ENCODE measurements at places on chromosomes 7 and 10.
A peak's percentile ranks its signal among the peaks of the same experiment; 100 is the strongest.

- H3K36me3 ChIP-seq, result no peaks in the 10 kb centered on the region
- no peaks in the 10 kb centered on the region for H3K27me3 ChIP-seq
- no peaks in the 10 kb centered on the region for H3K4me1 ChIP-seq
Measured at GRCh38 chr10:130459011-130459410, 322.8 kb downstream of the GLRX3 start.

- no peaks in the 10 kb centered on the region for H3K27me3 ChIP-seq
- no peak overlapping the region for H3K4me3 ChIP-seq
- no peak overlapping the region for H3K27ac ChIP-seq
- DNase-seq, result no peak
- H3K4me1 ChIP-seq, result no peaks in the 10 kb centered on the region
Measured at GRCh38 chr10:90412582-90412981, 445.3 kb downstream of the HTR7 start.

GRCh38 chr10:77877441-77878344, 48.9 kb downstream of the DLG5 start:
- no peaks in the 10 kb centered on the region for H3K36me3 ChIP-seq
- H3K4me3 ChIP-seq, result no peak overlapping the region
- DNase-seq, result peak; percentile 40
- peaks cover 9% of the 10 kb centered on the region for H3K27me3 ChIP-seq
- H3K27ac ChIP-seq, result no peak overlapping the region

GRCh38 chr7:135718219-135718618, 9.8 kb downstream of the SLC13A4 start:
- no peaks in the 10 kb centered on the region for H3K36me3 ChIP-seq
- no peaks in the 10 kb centered on the region for H3K4me1 ChIP-seq
- no peak for DNase-seq
- H3K4me3 ChIP-seq, result no peak overlapping the region
- H3K27ac ChIP-seq, result no peak overlapping the region

All from activated T-cell treated with anti-CD3 and anti-CD28 coated beads, Interleukin-2, amount 50 U/mL, for 24 hours (primary cell).